ENCODE measurements at places on chromosomes 11 and 22.

DNA sequence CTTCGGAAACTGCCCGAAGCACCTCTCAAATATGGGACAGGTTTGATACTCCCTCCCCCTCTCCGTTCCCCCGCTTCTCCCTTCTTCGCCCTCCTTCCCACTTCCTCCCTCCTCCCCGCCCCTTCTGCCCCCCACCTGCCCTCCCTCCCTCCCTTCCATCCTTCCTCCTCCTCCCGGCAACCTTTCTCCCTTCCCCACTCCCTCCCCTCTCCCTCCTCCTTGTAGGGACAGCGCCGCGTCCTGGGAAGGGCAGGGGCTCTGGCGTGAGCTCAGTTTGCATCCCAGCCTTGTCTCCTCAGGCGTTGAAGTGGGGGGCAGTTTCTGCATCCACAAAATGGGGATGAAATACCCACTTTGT is 6.1 kb upstream of the NFAM1 start:
- DNase-seq = no peak

- DNase-seq = no peak
Observed at GRCh38 chr11:122601141-122602125, 54.1 kb upstream of the UBASH3B start.

- no peak for DNase-seq
Observed at GRCh38 chr11:5631969-5632635, 7.3 kb downstream of the TRIM34 start.

DNA sequence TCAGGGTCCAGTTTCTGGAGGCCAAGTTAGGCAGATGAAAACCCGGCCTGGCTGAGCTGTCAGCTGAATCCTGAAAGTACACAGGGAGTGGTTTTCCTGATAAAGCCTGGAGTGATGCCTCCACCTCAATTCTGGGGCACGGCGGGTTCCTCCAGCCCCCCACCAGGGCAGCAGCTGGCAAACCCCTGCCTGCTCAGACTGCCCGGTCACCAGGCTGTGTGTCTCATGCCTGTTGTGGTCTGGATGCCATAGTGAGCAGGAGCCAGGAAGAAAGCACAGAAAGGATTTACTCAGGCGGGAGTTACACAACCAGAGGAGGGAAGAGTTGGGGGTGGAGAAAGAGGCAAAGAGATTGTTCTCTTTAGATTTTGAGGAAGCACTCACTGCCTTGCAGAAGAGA is 119.9 kb upstream of the RASSF10 start:
- no peak for DNase-seq

DNA sequence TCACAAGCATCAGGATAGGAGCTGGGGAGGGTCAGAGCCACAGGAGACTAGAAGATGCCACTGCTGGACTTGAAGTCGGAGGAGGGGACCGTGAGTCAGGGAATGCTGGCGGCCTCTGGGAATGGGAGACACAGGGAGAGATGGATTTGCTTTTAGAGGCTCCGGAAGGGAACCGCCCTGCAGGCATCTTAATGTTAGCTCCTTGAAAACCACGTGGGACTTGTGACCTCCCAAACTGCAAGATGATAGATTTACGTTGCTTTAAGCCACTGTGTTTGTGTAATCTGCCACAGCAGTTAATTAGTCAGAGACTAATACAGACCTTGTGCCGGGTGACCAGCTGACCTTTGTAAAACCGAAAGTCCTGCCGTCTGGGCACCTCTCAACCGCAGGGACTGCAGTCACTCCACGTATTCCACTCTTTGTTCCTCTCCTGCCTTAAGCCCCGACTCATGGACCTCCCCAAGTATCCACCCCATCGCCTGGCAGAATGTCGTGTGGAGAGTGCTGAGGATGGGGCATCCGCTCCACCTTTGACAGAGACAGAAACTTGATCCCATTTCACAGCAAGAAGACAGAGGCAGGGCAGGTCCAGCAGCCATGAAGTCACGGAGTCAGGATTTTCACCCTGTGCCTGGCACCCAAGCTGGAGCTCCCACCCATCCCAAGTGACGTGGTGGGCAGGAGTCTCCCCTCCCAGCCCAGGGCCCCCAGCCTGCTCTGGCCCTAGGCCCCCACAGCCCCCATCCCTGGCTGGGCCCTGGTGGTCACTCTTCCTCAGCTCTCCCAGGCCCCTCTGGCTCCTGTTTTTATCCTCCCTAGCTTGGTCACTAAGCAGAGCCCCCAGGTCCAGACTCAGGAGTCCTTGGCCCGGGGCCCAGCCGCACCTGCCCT is 19.4 kb upstream of the CTSD start:
- no peak for DNase-seq

- no peak for DNase-seq
Observed at GRCh38 chr22:46113910-46114517, 36.3 kb upstream of the PPARA start.

- peak; percentile 55 for DNase-seq
Observed at GRCh38 chr11:67389477-67389876, 2.3 kb upstream of the RAD9A start.

DNA sequence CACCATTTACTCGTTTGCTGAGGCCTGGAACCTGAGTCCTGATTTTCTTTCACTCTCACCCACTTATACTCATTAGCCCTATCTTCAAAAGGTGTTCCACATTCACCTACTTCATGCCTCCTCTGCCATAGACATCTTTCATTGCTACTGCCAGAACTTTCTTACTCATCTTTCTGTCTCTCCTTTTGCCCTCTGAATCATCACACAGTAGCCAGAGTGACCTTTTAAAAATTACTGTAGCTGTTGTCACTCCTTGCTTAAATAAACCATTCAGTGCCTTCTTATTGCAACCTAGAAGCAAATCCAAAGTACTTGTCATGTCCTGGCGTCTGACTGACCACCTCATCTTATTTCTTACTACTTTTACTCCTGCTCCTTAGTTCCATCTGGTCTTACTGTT is 38.2 kb downstream of the ATXN10 start:
- no peak for DNase-seq

GRCh38 chr11:134524201-134524600 is 112.2 kb upstream of the B3GAT1 start:
- no peak for DNase-seq

GRCh38 chr11:129040934-129041333 is 98.3 kb upstream of the TP53AIP1 start:
- no peak for DNase-seq

DNA sequence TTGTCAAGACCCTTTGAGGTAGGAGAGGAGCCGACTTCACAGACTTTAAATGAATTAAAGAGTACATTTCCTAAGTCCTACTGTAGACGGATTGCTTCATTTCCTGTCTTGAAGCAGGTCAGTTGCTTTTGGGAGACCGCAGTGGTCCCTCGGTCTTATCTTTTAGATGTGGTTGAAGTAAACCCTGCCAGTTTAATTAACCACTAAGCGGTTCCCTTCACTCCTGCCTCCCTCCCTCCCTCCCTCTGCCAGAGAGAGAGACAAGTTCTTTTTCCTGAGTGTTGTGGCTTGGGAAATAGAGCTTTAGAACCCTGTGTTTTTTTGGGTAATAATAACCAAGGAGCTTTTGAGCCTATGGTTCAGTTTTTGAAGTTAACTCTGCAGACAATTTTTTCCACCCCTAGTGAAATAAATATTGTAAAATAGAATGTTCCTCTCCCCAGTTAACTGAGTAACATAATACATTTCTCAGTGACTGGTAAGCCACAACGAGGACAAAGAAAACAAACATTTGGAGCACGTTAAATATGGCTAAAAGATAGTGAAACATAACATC is 147.5 kb downstream of the LDLRAD3 start:
- no peak for DNase-seq

GRCh38 chr11:71333473-71333872 is 81.1 kb upstream of the SHANK2 start:
- no peak for DNase-seq

- no peak for DNase-seq
Observed at GRCh38 chr11:116862185-116862584, 24.8 kb upstream of the APOA1 start.

DNA sequence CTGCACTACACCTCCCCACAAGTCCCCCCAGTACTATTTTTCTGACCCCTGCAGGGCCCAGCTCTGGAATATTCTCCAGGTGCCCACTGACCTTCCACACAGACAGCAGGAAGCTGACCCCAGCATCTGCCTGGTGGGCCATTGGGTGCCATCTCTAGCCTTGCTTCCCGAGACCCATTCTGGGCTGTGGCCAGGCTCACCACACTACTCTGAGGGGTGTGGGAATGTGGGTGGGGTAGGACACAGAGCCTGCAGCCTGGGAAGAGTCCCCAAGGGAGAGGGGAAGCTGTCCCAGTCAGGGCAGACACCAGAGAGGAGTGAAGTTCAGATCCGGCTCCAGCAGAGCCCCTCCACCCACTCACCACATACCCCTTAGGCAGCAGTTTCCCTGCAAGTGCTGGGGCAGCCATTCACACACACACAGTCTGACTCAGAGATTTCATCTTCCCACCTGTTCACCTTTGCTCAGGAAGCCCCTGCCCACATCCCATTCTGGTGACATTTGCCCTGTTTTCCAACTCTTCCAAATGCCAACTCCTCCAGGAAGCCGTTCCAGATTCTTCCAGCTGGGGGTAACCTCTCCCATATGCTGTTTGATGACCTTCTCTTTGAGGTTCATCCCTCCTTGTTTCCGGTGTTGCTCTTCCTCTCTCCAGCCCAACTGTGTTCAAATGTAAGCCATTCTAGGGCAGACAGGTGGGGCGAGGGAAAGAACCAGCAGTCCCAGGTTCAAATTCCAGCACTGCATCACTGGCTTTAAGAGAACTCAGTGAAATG is 1.9 kb downstream of the SLCO2B1 start:
- no peak for DNase-seq

- no peak for DNase-seq
Observed at GRCh38 chr11:103529181-103529684, 420.0 kb downstream of the DYNC2H1 start.

- no peak for DNase-seq
Observed at GRCh38 chr11:69968396-69969347, 109.4 kb upstream of the ANO1 start.

DNA sequence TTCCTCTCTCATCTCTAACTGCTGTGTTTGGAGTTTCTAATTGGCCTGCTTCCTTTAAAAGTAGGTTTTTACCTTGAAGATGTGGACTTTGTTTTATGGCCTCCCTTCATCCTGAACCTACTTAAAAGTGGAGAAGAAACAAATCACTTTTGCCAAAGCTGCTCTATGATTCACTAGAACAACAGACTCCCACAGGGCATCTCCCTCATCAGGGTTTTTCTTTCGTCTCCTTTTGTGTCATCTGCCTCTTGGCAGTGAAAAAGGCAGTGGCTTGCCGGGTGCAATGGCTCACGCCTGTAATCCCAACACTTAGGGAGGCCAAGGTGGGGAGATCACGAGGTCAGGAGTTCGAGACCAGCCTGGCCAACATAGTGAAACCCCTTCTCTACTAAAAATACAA is 186.6 kb upstream of the MTNR1B start:
- DNase-seq = no peak

GRCh38 chr11:625636-626268 is 997 bp upstream of the CDHR5 start:
- DNase-seq = no peak

DNA sequence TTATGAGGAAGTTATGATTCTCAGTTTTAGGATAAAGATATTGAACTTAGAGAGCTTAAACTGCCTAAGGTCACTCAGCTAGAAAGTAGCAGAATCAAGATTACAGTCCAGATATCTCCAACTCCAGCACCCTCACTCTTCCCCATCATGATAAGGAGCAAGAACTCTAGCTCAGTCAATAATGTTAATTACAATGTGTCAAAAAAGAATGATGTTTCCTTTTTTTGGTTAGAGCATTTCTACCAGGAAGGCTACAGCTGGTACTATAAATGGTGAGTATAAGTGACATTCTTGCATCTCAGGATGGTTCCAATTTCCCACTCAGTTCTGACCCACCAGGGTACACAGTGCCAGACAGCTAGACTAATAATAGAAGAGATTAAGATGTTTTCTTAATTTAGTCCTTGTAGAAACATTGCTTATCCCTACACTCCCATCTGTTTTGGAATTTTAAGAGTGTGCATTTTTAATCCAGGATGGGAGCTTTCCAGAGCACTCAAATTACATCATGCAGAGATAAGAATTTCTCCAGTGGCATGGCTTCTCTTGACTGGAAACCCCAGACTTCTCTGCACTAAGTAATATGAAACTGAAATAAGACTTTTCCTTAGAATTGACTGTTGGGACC is 21.6 kb upstream of the BBOX1 start:
- DNase-seq = no peak

DNA sequence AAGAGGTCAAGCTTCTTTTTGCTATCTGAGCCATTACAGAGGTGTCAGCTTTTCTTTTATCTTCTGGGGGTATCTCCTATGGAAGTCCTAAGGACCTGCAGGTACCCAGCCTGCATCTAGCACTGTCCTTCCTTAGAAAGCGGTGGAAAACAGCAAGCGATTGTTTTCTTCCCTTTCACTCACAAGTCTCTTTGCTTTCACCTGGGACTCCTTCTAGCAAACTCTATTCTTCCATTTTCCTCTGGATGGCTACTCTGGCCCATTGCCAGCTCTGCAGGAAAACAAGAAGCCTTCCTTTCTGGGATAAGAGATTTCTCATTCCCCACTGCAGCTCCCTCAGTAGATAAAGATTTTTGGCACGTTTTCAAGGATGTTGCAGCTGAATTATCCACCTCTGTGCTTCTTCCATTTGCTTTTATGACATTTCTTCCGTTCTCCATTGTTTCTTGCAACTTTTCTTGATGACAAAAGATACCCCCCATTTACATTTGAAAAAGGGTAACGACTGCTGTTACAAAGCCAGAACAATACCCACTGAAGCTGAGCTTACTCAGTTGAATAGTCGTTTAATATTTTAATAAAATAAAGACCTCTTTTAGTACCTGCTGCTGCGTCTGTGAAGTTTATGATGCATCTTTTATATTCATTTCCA is 40.2 kb upstream of the BDNF start:
- DNase-seq = no peak

- no peak for DNase-seq
Observed at GRCh38 chr11:69705351-69705811, 1.6 kb upstream of the FGF19 start.

DNA sequence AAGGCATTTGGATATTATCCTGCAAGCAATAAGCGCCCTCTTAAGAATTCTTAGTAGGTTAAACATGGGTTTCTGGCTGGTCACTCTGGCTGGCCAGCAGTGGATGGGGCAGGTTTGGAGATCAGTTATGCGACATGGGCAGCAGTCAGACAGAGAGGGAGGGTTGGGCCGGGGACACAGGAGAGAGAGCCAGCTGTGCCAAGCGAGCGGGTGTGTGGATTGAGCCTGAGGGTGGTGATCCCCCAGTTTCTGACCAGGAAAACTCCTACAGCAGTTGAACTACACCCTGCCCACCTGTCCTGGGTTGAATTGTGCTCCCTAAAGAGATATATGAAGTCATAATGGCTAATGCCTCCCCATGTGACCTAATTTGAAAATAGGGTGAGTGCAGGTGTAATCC is 671.2 kb downstream of the TBC1D22A start:
- no peak for DNase-seq

- DNase-seq = peak; percentile 78
Observed at GRCh38 chr22:50282361-50283155, 12.4 kb upstream of the MAPK11 start.

GRCh38 chr11:83219095-83219494 is 25.6 kb downstream of the ANKRD42 start:
- DNase-seq = no peak

- peak; percentile 70 for DNase-seq
Observed at GRCh38 chr22:50530877-50531545, 1.2 kb upstream of the TYMP start.

- DNase-seq = no peak
Observed at GRCh38 chr11:32069361-32070058, 21.4 kb upstream of the RCN1 start.
